ENCODE measurements at places on chromosomes 6 and 20.

- no peak for DNase-seq
These were observed 255.5 kb downstream of the TBC1D7 start for GRCh38 chr6:13072686-13073347.

- DNase-seq, result no peak
These were observed 613.5 kb downstream of the PTPRT start for GRCh38 chr20:42576167-42576566.

DNA sequence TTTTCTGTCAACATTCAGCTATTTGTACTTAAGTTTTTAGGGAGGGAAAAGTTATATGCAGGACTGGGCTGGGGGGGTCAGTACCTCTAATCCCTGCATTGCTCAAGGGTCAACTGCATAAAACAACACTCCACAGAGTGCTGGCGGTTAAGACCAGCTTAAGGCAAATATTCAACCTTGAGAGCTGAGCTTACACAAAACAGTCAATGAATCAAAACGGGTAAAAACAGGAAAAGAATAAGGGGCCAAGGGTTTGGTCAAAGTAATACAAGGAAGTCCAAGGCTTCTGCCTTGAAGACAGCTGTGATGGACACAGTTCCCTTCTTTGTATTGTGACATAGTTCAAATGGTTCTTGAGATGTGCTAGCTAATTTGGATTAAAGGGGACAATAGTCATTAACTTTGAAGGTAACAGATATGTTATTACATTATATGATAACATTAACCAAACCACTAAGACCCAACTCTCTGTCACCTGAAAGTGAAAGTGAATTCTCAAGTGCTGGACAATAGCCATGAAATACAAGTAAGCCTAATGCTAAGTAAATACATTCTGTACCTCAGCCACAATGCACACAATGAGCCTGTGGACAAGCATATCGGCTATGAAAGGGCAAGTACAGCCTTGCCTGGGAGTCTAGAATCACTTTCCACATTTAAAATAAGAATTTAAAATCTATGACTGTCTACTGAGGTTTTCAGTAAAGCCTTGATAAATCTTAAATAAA lies 106.8 kb downstream of the PDE10A start:
- DNase-seq, result peak; percentile 97

DNA sequence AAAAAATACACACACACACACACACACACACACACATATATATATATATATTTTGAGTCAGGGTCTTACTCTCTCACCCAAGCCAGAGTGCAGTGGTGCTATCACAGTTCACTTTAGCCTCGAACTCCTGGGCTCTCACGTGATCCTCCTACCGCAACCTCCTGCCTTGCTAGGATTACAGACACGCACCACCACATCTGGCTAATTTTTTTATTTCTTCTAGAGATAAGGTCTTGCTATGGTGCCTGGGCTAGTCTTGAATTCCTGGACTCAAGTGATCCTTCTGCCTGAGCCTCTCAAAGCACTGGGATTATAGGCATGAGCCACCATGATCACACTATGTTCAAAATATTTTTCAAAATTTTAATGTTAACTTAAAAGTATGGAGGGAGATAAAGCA lies 43.5 kb downstream of the NUP153 start:
- no peak for DNase-seq

- peak; percentile 38 for DNase-seq
These were observed 45.7 kb downstream of the OR2B2 start for GRCh38 chr6:27866357-27867050.

DNA sequence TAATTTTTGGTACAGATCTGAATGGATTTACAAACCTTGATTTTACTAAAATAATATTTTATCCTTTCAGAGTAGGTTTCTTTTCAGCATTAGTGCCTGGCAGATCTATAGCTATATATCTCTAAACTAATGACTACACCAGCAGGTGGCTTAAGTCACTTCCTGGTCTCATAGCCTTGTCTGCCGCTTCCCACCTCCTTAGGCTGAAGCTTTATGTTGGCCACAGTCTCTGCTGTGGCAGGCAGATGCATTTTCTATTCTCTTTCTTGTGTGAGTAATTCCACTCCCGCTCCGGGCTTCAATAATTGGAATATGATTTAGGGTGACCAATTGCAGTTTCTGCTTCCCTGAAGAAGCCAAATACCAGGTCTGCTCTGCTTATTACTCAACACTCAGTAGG lies 226.8 kb upstream of the HS3ST5 start:
- DNase-seq, result no peak

GRCh38 chr20:24690408-24690807 lies 221.0 kb downstream of the SYNDIG1 start:
- DNase-seq, result no peak

GRCh38 chr6:17042422-17043147 lies 59.3 kb upstream of the STMND1 start:
- no peak for DNase-seq

GRCh38 chr6:162973980-162974379 lies 246.2 kb downstream of the PACRG start:
- no peak for DNase-seq

DNA sequence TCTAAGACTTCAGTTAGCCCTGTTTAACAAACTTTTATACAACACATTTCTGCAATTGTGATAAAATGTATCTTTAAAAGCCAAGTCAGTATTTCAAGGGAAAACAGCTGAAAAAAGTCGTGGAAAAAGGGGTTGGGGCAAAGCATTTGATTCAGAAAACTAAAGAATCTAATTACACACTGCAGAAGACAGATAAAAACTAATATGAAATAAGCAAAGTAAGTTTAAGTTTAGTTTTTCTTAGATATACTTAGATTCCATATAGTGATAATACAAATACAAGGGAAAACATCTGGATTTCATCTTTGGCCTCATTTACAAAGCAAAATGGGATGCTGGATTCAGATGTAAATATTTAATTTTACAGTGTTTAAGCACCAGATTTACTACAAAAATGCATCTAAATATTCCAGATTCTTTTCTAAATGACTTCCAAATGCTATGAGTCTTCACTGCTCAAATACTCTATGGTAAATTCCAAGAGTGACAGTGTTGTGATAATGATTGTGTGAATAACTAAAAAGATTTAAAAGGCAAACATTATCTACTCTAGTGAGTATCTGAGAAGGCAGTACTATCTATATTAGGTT lies 1.5 kb upstream of the ADNP start:
- no peak for DNase-seq

GRCh38 chr6:143562143-143562542 lies 50.6 kb upstream of the FUCA2 start:
- DNase-seq, result no peak

DNA sequence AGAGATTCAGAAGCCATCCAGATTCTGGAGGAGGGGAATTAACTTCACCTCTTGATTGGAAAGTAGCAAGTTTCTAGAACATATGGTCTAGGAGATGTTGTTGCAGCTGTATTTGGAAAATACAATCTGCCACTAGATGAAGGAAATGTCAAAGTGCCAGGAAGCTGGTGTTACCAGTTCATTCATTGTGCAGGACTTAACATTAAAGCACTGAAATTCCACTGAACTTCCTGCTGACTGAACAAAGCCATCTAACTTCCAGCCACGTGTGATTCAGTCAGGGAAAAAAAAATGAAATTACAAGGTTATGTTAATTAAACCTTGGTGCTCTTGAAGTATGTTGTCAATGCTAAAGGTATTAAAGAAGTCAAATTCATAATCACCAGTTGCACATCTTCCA lies 321.5 kb upstream of the SASH1 start:
- DNase-seq, result no peak

GRCh38 chr20:46400828-46401477 lies 5.5 kb downstream of the ELMO2 start:
- DNase-seq, result no peak

DNA sequence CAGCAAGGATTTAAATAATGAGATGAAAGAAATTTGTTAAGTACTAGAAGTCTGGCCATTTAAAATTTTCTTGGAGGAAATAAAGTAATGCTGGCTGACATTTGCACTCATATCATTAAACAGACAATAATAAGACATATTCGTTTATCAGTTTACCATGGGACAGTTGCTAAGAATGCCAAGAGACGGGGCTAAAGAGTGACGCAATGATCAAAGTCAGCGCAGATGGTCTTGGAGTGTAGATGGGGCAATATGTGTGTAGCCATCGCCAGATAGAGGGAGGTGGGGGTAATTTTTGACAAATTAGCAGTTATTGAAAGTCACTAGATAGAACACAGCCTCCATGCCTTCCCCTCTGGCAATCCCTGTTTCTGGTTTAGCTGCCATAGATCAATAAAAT lies 413.2 kb upstream of the JAG1 start:
- DNase-seq, result no peak

DNA sequence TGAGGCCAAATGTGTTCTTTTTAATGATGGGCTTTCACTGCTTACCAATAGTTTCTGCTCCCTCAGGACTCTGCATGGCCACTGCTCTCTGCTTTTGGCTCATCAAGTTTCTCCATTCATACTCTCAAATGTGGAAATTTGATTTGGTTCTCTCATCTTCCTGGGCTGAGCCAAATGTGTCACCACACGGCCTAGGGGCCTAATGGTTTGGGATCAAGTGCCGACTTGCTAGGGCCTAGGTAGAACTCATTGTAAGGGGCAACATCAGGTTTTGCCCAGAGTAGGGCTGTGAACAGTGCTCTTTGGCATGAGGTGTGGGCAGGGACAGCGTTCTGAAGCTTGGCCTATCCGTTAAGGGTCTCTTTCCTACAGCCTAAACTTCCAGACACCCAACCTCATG lies 3.9 kb upstream of the MRPS10 start:
- DNase-seq, result no peak

GRCh38 chr6:33974030-33974429 lies 170.2 kb upstream of the MLN start:
- DNase-seq, result no peak

GRCh38 chr6:161100072-161100471 lies 108.5 kb downstream of the MAP3K4 start:
- no peak for DNase-seq

- DNase-seq, result no peak
These were observed 113.1 kb downstream of the JAG1 start for GRCh38 chr20:10560686-10561085.

GRCh38 chr20:60011512-60012507 lies 53.6 kb downstream of the CDH26 start:
- peak; percentile 81 for DNase-seq

GRCh38 chr6:145148776-145149175 lies 586.5 kb downstream of the EPM2A start:
- no peak for DNase-seq

GRCh38 chr20:24977797-24978196 lies 14.8 kb downstream of the APMAP start:
- DNase-seq, result no peak

DNA sequence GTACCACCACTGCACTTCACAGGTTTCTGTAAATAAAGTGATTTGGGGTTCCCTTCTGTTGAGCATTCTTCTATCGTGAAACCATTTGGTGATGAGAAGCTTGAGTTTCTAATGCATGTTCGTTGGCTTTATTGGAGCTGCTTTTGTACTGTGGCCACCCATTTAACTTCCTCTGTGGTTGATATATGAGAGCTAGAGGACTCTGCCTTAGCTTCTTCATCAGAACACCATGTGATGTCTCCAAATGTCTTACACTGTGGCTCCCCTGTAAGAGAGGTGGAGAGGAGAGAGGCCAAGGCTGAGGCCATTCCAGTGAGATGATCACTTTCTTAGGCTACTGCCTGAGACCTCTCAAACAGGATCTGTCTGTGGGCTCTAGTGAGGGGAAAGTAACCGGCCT lies 114.5 kb downstream of the SLC16A10 start:
- DNase-seq, result no peak

GRCh38 chr20:11457488-11457887 lies 460.2 kb upstream of the BTBD3 start:
- DNase-seq, result no peak

Data from DMS153 (cell line).